ENCODE measurements at places on chromosomes 16 and 17. TPM values are rescaled to one million over a fixed set of nuclear protein-coding genes. Genes with fewer than 3 reads are reported as not detected.

GRCh38 chr16:67594956-67595355 is 32.6 kb downstream of the CTCF start:
- peaks cover 40% of the 10 kb centered on the region for H3K4me1 ChIP-seq
- DNase-seq: no peak
- peaks cover 3% of the 10 kb centered on the region for H3K36me3 ChIP-seq
- no peaks in the 10 kb centered on the region for H3K27me3 ChIP-seq

Gene TNFRSF12A
- 177 TPM for total RNA-seq

Gene SLC16A13
- 5.4 TPM for total RNA-seq

DNA sequence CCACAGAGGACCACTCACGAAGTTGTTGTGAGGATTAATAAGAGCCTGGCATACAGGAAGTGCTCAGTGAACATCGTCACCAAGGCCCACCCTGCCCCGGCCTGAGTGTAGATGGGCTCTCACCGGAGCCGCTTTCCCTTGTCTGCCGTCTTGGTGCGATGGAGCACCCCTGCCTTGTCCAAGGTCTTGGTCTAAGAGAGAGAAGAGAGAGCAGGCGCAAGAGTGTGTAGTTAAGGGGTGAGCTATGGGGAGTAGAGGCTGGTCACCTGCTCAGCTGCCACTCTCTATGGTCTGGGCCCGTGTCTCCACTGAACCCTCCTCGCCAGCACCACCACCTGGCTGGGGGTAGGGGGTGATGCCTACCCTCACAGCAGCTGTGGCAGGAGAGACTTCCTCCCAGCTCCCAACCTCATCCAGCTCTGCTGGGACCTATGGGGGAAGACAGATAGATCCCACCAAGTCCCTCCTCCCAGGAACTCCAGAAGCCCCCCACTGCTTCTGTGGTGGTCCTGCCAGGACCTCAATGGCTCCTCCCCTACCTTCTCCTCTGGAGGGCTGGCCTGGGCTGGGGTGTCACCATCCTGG is 28.7 kb downstream of the ARHGAP27 start:
- H3K27ac ChIP-seq: no peak overlapping the region
- H3K4me3 ChIP-seq: no peak overlapping the region
- H3K27me3 ChIP-seq: no peaks in the 10 kb centered on the region
- peaks cover 3% of the 10 kb centered on the region for H3K36me3 ChIP-seq

DNA sequence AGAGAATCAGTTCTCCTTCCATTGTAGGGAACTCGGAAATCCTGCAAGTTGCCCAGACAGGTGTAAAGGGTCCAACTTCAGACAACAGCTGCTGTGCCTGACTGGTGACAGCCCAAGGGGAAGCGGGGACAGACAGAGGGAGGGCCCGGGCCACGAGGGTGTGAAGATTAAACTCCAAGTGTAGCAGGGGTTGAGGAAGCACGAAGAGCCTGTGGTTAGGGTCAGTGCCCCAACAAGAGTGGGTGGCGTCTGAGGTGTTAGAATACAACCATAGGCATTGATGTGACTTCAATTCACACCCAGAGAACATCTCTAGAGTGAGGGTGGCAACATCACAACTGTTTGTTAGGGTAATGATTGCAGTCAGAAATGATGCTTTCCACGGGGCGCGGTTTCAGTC is 39.1 kb downstream of the ASPA start:
- no peak for DNase-seq
- H3K27me3 ChIP-seq: peaks cover 11% of the 10 kb centered on the region
- H3K4me3 ChIP-seq: no peak overlapping the region
- peak overlapping the region; percentile 32 for H3K27ac ChIP-seq

DNA sequence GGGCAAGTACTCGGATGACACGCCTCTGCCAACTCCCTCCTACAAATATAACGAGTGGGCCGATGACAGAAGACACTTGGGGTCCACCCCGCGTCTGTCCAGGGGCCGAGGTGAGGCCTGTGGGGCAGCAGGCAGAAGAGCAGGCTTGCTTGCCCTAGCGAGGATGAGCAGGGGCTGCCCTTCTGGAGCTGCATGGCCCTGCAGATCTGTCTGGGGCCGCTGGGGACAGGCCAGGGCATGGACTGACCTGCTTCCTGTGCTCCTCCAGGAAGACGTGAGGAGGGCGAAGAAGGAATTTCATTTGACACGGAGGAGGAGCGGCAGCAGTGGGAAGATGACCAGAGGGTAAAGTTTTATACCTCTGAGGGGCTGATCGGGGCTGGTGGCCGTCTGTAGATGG is 5.3 kb downstream of the DHX38 start:
- no peak for DNase-seq
- H3K27ac ChIP-seq: peak overlapping the region; percentile 45
- no peak overlapping the region for H3K4me3 ChIP-seq
- H3K4me1 ChIP-seq: peaks cover 15% of the 10 kb centered on the region
- H3K36me3 ChIP-seq: peaks cover 48% of the 10 kb centered on the region

Gene ARL5C
- total RNA-seq: not detected

DNA sequence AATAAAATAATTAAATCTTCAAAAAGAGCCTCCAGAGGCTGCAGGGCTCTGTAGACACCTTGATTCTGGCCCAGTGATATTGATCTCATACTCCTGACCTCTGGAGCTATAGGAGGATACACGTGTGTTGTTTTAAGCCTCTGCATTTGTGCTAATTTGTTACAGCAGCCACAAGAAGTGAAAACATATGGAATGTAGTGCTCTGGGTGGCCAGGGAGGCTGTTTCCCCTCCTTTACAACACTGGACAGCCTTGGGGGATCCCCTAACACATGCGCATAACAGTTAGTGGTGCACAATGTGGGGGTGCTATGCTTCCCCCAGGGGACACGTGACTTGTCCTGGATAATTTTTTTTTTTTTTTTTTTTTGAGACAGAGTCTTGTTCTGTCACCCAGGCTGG is 4.7 kb upstream of the ZNF500 start:
- no peak overlapping the region for H3K27ac ChIP-seq
- H3K4me1 ChIP-seq: peaks cover 21% of the 10 kb centered on the region
- H3K36me3 ChIP-seq: no peaks in the 10 kb centered on the region
- no peak overlapping the region for H3K4me3 ChIP-seq

All from chondrocyte (in vitro differentiated cells).